Cortex of kidney (tissue), 1 donor: ENCODE measurements at places on chromosomes 6 and 20.

DNA sequence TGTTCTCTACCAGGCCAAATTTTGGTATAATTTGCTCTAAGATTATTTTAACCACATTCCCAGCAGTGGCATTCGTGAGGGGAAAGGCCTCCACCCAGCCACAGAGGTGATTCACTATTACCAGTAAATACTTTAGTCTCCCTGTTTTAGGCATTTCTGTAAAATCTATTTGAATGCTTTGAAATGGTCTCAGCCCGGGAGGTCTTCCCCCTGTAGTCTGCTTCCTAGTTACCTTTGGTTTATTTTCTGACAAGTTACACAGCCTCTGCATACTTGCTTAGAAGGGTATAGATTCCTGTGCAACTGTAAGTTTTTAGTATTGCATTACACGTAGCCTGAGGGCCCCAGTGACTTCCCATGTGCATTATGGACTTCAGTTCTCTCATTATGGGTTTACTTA is 248.7 kb downstream of the C6orf118 start:
- no peak for DNase-seq

DNA sequence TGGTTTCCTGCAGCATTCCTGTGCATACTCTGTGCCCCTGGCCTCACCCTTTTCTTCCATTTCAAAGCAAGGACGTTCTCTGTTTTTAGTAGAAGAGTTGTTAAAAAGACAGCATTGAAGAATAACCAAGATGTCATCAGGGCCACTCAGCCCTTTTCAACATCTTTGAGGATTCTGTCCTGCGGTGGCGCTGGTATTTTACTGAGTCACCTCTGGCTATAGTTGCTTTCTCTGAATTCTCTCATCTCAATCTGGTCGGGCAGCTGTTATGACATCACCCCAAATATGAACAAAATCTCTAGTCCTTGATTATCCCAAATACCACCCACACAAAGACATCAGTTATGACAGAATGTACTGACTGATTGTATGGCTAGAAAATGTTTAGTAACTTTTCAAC is 204.2 kb downstream of the GRIK2 start:
- DNase-seq, result no peak

DNA sequence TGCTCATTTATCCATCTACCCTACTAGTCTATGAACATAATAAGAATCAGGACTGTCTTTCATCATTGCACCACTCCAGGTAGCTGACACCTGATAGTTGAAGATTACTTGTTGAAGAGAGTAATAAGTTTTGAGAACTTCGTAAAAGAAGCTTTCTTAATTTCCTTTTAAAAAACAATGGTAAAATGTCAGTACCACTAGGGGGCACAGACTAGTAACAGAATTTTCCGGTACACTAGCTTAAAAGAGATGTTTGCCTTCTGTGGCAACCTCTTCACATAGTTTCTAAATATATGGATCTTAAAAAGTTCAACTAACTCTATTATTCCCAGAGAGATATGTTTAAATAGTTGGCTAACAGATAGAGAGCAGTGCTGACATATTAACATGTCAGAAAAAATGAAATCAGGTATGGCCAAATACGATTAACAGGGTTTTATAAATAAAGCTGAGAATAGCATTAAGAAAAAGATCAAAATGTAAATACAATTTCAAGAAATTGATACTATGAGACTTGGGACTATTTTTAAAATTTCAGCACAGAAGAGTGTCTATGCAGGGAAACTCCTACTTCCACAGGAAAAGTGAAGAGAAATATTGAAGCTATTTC is 5.4 kb upstream of the KCNQ5 start:
- no peak for DNase-seq

DNA sequence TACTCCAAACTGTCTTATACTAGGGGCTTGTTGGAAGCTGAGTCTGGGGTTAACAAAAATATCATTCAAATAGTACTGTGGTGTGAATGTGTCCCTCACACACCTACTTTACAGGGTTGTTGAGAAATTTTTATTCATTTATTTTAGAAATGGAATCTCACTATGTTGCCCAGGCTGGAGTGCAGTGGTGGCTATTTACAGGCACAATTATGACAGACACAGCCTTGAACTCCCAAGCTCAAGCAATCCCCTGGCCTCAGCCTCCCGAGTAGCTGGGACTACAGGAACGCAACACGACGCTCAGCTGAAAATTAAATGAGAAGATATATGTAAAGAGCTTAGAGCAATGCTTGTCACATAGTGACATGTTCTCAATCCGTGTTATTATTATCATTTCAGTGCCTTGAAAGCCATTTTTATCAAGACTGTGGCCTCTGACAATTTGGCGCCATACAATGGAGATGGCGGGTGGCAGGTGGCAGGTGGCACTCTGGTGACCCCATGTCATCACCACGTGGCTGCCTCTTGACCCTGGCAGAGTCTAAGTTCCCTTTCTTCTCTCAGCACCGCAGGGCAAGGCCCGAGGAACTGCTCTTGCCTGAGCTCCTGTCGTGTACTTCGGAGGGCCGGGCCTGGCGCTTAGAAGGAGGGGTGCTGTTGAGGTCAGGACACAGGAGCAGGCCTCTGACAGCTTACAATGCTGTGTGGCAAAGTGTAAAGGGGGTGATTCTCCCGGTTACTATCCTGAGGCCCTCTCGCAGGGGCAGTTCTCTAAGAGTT is 64.5 kb downstream of the STX11 start:
- DNase-seq, result no peak

- no peak for DNase-seq
Observed at GRCh38 chr20:825710-826421, 7.6 kb upstream of the FAM110A start.
